Esophagus muscularis mucosa (tissue), 4 donors: ENCODE measurements at places on chromosomes 12 and 14. TPM values are rescaled to one million over a fixed set of nuclear protein-coding genes. Genes with fewer than 3 reads are reported as not detected.

GRCh38 chr12:19575337-19576243 is 136.3 kb downstream of the AEBP2 start:
- no peak for DNase-seq

GRCh38 chr14:105419195-105420091 is at the start of gene MTA1:
MTA1 (plus strand) TSS chr14:105419827; CDS start chr14:105420036, 209 bp downstream.
- no peak for DNase-seq

- DNase-seq, result no peak
These were observed 73.4 kb downstream of the C12orf42 start for GRCh38 chr12:103422328-103422727.

- no peak for DNase-seq
These were observed 1125.7 kb upstream of the FLRT2 start for GRCh38 chr14:84404246-84404645.

- no peak for DNase-seq
These were observed 38.0 kb downstream of the CHST11 start for GRCh38 chr12:104494793-104495158.

GRCh38 chr12:128318341-128318740 is 51.4 kb downstream of the TMEM132C start:
- no peak for DNase-seq

DNA sequence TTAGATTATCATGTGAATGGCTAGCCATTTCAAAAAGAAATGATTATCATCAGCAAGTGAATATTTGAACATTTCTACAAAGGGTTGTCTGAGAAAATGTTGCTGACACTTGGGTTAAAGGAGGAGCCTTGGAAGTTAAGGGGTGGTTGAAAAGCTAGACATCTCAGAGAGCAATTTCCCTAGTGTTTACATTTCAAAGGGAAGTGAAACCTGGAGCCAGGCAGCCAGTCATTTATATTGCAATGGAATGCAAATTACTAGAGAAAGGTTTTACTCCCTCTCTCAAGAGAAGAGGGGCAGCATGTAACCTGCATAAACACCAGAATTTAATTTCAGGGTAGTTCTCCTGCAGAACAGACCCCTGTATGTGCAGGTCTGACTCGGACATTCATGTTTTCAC is 279.0 kb downstream of the SLC16A7 start:
- DNase-seq, result no peak

Gene CTSG
- total RNA-seq, result 2.1 TPM

Gene GLS2
- total RNA-seq, result 0.97 TPM

Gene IFNG-AS1
- not detected for total RNA-seq
